Midbrain (tissue), 1 donor: ENCODE measurements at places on chromosomes 13 and 19.
A peak's percentile ranks its signal among the peaks of the same experiment; 100 is the strongest.

DNA sequence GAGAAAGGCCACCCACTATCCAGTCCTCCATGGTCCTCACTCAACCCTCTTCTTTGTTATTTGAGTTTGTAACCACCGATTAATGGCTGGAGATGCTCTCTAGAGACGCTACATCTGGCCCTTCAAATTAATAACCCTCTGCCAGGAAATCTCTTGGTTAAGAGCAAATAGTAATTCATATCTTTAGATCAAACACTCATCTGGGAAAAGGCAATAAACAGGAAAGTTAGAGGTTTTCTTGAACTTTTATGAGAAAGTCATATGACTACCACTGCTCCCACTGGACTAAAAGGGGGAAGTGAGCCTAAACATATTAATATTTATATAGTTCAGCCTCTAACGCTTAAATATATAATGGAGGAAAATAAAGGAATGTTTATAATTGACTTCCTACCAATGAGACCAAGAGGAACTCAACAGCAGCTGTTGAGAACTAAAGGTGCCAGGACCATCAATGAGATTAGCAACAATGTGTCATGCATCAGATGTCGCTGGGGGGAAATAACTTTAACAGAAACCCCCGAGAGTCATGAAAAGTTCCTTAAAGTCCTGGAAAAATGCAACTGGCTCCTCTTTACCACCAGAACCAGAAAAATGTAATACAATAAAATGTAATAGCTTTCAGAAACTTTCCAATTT lies 2.7 kb downstream of the TBC1D4 start:
- DNase-seq, result no peak

DNA sequence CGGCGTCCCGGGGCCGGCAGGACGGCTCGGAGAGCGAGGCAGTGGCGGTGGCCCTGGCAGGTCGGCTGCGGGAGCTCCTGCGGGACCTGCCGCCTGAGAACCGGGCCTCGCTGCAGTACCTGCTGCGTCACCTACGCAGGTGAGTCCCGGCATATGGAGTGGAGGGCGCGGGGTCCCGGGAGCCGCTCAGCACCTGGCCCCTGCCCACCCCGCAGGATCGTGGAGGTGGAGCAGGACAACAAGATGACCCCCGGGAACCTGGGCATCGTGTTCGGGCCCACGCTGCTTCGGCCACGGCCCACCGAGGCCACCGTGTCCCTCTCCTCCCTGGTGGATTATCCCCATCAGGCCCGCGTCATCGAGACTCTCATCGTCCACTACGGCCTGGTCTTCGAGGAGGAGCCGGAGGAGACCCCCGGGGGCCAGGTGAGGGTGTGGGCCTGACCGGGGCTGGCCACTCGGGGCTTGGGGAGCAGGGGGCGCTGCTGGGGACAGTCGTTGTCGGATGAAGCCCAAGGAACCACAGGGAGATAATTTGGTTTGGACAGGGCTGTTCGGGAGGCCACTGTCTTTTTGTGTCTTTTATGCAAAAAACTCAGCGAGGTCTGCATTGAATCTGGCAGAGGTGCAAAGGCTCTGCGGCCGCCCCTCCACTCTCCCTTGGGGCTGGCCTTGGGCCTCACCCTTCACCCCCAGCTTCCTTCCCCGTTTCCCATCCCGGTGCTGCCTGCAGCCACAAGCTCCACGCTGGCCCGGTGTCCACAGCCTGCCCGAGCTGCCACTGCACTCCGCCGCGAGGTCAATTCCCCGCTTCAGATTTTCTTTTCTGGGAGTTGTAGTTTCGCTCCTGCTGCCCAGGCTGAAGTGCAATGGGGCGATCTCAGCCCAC lies 12.0 kb downstream of the POLR2E start:
- DNase-seq, result no peak

- DNase-seq, result no peak
Measured at GRCh38 chr19:17183271-17183761, 31.8 kb upstream of the USE1 start.

DNA sequence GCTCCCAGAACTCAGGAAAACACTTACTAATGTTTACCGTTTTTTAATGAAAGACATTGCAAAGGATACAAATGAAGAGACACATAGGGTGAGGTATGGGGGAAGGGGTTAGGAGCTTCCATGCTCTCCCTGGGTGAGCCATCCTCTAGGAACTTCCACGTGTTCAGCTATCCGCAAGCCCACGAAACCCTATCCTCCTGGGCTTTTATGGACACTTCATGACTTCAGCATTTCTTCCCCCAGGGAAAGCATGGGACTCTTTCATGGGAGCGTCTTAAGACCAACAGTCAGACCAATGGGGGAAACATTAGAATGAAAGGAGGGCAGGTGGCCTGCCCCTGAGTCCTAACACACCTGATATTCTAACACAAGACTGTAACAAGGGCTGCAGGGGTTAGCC lies 6.6 kb upstream of the ESD start:
- no peak for DNase-seq

- DNase-seq, result no peak
Measured at GRCh38 chr13:113805431-113806103, 46.5 kb downstream of the TMEM255B start.

DNA sequence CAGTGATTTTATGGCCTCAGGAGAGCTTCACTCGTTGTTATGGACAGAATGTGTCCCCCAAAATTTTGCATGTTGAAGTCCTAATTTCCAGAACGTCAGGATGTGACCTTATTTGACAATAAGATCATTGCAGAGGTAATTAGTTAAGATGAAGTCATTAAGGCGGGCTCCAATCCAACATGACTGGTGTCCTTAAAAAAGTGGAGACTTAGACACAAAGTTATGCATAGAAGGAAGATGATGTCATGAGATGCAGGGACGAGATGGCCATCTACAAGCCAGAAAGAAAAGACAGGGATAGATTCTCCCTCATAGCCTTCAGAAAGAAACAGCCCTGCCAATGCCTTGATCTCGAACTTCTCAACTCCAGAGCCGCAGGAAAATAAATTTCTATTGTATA lies 25.8 kb upstream of the SPATA13 start:
- no peak for DNase-seq

DNA sequence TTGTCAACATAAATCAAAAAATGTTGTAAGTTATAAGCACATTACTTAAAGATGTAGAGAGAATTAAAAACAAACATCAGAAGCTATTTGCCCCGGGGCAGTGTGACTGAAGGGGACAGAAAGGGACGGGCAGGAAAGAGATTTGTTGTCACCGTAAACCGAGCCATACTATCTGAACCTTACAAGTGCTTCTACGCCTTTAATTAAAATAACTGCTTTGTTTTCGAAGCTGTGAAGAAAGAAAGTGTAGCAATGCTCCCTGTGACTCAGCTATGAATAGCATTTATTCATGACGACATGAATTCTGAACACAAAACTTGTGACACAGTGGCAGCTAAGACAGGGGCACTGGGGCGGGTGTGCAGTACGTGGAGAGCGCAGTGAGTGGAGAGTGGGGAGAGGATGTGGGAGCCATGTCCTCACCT lies 30.0 kb downstream of the ZNF787 start:
- no peak for DNase-seq

DNA sequence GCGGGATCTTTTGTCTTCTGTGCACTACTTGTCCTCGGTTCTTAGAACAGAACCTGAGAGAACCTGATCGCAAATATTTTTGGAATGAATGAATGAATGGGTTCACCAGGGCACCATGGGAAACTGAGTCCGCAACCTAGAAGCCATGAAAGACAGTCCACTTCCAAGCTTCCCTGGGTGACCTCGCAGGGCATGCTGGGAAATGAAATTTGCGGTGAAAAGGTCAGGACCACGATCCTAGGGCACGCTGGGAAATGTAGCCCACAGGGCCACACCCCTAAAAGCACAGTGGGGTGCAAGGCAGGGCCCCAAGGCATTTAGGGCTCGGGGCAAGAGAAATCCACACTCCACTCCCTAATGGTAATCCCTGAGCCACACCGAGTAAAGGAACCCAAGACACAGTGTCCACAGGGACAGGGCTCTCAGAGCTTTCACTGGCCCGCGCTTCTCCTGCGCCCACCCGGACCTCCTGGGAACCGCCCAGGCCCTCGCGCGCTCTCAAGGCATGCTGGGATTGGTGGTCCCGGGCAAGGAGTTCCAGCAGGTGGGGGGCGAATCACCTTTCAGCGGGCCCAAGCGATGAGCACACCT lies 1.1 kb upstream of the PPP1R12C start:
- peak; percentile 65 for DNase-seq

DNA sequence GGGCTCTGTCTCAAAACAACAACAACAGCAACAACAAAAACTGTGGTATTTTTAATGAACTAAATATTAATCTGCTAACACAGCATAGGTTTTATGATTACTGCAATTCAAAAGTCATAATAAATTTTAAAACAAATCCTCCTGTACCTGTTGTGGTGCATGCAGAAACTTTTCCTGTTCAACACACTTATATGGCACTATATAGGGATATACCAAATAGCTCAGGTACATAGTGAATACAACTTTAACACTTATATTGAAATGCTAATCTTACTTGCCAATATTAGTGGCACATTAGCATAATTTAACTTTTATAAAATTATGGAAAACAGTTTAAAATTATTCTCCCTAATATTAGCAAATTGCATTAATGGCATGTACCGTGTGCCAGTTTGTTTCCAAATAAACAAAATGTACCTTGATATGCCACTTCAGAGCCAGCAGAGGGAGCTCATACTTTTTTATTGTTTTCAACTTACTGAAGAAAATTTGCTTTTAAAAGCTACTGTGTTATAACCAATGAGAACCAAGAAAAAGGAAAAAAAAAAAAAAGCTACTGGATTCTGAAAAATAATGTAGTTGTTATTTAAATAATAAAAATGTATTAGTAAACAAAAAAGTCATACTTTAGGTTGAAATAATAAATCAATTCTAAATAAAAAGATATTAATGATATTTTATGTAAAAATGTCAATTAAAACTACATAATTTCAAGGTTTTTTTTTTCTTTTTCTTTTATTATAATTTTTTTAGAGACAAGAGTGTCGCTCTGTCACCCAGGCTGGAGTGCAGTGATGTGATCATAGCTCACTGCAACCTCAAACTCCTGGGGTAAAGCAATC lies 18.0 kb upstream of the RBM26 start:
- peak; percentile 59 for DNase-seq
